Stimulated activated CD4-positive, alpha-beta T cell treated with anti-CD3 and anti-CD28 coated beads, Interleukin-12 subunit alpha, Interleukin-12 subunit beta, amount 100 ng/mL, for 4 hours (primary cell): ENCODE measurements at places on chromosomes 1 and 21.

GRCh38 chr21:15421947-15422346 lies 307.8 kb upstream of the USP25 start:
- no peak for DNase-seq

DNA sequence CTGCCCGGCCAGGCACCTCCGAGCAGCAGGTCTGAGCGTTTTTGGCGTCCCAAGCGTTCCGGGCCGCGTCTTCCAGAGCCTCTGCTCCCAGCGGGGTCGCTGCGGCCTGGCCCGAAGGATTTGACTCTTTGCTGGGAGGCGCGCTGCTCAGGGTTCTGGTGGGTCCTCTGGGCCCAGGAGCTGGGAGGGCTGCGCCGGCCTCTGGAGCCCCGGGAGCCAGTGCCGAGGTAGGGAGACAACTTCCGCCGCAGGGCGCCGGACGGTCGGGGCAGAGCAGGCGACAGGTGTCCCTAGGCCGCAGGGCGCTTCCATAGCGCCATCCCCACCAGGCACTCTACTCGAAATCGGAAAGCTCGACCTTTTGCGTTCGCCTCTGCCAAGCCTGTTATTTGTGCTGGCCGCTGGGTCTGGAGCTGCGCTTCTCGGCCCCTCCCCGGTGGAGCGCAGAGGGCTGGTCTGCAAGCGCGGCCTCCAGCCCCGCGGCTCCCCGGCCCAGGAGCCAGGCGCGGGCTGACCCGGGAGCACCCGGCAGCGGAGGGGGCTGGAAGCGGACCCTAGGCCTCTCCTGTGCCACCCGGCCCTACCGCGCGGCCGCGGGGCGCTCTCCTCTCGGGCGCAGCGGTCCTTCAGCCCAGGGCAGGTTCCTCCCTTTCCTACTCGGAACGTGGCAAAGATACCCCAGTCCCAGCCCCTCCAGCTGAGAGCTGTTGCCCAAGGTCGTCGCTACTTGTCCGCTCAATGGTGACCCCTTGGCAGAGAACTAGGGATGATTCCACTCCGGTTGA lies 2.2 kb downstream of the SIM2 start:
- no peak for DNase-seq

DNA sequence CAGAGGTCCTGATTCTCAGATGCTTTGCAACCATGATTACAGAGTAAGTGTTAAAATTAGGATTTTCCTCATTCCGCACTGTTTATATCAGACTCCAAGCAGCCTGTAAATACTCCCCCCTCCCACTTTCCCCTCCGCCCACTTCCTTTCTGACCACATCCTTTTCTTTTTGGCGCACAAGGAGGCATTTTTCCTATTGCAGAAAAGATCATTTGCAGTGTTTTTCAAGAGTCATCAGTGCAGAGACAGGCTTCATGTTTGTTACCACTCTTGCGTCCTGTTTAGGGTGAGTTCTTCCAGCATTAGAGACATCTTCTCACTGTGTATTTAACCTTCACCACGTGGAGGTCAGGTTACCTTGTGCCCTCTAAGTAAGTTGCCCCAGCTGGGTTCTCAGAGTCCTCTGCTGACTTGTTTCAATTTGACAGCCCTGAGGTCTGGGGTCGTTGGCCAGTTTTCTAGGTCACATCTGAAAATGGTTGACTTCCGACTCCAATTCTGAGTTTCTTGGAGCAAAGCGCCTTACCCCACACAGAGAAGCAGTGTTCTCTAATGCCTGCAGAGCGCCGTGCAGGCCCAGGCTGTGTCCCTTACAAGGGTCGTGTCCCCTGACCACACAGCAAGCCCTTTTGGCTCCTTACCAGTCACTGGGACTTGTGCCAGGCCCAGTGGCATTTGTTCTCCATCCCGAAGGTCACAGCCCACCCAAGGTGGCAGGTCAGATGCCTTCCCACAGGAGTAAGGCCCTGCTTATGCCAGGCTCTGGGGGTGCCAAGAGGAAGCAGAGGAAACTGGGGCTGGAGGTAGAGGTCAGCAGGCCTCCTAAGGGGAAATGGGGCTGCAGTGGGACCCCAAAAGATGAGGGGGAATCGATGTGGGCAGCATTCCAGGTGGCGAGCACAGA lies 85.6 kb downstream of the FAM78B start:
- no peak for DNase-seq

GRCh38 chr1:226846786-226847185 lies 23.6 kb upstream of the PSEN2 start:
- DNase-seq, result no peak

DNA sequence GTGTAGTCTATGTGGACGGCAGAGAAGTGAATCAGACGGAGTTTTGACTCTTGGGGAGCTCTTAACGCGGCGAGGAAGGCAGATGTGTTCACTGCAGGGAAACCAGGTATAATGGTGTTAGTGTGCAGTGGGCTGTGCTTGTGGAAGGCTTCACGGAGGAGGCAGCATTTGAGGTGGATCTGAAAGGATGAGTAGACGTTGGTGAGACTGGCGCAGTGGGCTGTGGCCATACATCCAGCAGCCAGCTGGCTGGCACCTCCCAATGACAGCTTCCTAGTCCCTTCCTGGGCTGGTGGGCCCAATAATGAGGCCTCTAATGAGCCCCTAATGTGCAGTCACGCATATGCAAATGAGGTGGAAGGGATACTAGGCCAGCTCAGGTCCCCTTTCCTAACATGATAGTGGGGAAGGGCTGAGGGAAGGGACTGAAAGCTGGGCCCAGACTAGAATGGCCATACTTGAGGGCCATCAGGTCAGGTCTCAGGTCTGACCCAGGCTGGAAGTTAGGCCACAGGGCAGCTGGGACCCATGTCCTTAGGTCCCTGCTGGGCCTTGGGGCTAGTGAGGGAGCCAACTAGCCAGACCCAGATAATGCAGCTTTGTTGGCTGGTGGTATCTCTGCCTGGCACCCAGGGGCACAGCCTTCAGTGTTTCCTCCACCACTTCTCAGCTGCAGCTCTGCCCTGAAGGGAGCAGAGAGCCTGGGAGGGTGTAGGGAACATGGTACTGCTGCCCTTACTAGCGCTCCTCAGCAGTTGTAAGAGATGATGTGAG lies 3.8 kb downstream of the MAP7D1 start:
- no peak for DNase-seq

DNA sequence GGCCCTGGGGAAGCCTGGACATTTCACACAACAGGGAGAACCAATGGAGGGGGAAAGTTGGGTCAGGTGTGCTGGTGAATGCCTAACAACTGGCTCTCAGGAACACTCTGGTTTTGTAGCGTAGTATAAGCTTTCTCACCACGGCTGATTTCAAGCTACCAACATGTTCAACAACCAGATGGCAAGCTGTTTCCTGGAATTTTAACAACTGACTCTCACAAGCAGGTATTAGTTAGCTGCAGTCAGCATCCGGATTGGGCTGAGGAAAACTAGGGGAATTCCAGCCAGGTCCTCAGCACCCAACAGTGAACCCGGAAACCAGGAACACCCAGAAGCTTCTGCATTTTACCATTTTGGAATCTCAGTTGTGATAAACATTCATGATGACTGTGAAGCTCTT lies 162.3 kb upstream of the CAMK1G start:
- DNase-seq, result no peak
